NCI-H446 treated with DMSO at 0.1 percent for 48 hours (cell line): ENCODE measurements at places on chromosomes 2 and 18.

GRCh38 chr2:138507267-138507666, 5.7 kb downstream of the SPOPL start:
- DNase-seq: no peak

DNA sequence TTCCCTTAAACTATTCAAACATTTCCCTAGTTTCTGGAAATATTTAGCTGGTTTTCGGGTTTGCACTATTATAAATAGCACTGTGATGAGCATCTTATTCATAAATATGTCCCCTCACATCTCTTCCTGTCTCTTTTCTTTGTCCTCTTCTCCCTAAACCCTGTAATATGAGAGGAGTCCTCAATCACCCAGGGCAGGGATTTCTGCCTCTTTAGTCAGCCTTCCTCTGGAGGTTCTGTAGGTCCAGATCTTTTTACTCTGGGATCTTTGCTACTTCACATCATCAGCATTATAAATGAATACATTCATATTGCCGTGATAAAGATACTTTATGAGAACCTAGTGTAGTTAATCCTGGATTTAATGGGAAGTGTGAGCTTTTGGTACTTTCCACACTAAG, 87.9 kb upstream of the TTN start:
- no peak for DNase-seq

DNA sequence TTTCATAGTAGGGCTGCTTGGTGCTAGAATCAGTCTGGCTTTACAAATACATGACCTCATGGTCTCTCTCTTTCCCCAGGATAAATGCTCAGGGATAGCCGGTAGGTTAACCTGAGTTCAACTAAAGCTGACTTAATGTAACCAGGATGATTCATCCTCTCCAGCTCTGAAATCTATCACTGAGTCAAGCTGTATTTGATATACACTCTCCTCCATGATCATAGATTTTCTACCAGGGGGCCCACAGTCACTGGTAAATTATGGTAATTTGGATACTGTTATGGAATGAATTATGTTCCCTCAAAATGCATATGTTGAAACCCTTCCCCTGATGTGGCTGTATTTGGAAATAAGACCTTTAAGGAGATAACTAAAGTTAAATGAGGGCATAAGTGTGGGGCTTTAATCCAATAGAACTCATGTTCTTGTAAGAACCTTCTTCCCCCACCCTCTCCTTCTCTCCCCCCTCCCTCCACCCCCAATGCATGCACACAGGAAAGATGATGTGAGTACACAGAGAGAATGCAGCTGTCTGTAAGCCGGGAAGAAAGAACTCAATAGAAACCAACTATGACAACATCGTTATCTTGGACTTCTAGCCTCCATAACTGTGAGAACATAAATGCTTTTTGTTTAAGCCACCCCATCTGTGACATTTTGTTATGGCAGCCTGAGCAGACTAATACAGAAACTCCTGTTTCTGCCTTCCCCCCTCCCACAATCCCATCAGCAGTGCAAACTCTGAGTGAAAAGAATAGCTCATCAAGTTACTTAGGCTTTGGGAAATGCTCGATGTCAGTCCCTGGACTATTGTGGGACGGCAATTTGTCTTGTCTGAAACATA, 134.9 kb upstream of the KYNU start:
- DNase-seq: no peak

GRCh38 chr18:31402026-31402373, 25.4 kb downstream of the DSG4 start:
- no peak for DNase-seq

- no peak for DNase-seq
Observed at GRCh38 chr2:167381349-167381748, 493.1 kb downstream of the XIRP2 start.

DNA sequence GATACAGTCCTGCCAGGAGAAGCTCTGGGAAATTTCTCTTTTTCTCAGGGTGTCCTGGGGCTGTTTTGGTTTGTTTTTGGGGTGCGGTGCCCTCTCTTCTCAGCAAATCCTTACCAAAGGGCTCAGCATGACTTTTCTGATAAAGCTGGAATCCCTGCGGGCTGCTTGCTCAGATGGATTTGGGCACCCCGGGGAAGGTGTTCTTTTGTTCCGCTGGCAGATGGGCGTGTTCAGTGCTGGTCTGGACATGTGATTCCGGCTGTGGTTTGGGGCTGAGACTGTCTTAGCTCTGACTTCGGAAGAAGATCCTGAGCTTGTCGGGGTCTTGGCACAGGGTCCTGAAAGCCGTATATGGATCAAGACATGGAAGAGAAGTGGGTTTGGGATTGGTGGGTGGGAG, 134.2 kb upstream of the SPRED2 start:
- DNase-seq: no peak

- no peak for DNase-seq
Observed at GRCh38 chr2:23221236-23221635, 163.7 kb upstream of the KLHL29 start.

GRCh38 chr2:38107738-38108410, 31.9 kb upstream of the CYP1B1 start:
- no peak for DNase-seq

DNA sequence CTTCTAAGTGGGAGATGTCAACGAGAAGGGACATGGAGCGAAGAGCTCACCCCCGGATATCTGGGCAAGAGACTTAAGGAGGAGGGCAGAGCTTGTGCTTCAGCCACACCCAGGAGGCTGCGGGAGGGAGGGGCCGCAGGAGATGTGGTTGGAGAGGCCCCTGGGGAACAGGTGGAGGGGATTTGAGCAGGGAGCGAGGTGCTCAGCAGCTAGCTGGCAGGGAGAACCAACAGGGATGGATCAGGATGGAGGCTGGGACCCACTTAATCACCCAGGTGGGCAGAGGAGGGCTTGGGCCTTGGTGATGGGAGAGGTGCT, 78.3 kb downstream of the MBP start:
- no peak for DNase-seq

DNA sequence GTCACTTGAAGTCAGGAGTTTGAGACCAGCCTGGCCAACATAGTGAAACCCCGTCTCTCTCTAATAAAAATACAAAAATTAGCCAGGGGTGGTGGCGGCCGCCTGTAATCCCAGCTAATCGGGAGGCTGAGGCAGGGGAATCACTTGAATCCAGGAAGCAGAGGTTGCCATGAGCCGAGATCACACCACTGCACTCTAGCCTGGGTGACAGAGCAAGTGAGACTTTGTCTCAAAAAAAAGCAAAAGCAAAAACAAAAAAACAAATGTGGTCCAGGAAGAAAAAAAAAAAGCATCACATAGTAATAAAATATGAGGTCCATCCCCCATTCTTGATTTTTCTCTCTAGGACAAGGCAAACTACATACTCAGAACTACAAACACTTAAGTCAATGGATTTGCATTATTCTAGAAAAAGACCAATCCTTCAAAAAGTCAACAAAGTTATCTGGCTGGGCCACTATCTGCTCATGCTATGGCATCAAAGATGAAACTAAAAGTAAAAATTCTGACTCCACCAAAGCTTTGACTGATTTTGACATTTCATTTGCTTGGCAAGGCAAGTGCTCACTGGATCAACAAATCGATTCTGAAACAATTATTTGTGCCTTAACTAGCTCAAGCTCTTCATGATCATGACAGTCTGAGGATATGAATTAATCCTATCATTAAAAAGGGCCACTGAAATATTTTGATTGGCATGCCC, 28.4 kb downstream of the MEX3C start:
- DNase-seq: no peak

DNA sequence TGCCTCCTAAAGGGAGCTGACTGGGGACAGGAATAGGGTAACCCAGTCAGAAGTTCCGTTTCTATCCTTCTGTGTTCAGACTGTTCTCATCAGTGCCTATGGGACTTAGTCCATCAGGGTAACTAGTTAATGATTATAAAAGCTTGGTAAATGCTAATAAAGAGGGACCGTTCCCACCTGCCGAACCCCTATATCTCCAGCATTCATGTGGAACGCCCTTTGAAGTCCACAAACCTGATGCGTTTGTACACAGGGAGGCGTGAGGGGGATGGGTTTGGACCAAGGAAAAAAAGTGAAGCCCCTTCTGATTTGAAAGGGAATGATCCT, 112.9 kb downstream of the CDK15 start:
- DNase-seq: no peak

DNA sequence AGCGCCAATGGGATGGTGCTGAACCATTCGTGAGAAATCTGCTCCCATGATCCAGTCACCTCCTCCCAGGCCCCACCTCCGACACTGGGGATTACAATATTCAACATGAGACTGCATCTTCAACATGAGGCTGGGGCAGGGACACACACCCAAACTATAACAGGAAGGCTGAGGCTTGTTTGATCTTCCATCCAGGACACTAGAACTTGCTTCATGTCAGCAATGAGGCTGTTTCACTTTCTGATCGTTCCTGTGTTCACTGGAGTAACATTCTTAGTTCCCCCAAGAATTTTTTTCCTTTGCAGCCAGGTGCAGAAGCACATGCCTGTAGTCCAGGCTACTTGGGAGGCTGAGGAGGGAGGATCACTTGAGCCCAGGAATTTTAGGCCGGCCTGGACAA, 30.8 kb upstream of the SOX11 start:
- no peak for DNase-seq

- peak; percentile 51 for DNase-seq
Observed at GRCh38 chr2:238378230-238379095, 48.3 kb upstream of the ASB1 start.

DNA sequence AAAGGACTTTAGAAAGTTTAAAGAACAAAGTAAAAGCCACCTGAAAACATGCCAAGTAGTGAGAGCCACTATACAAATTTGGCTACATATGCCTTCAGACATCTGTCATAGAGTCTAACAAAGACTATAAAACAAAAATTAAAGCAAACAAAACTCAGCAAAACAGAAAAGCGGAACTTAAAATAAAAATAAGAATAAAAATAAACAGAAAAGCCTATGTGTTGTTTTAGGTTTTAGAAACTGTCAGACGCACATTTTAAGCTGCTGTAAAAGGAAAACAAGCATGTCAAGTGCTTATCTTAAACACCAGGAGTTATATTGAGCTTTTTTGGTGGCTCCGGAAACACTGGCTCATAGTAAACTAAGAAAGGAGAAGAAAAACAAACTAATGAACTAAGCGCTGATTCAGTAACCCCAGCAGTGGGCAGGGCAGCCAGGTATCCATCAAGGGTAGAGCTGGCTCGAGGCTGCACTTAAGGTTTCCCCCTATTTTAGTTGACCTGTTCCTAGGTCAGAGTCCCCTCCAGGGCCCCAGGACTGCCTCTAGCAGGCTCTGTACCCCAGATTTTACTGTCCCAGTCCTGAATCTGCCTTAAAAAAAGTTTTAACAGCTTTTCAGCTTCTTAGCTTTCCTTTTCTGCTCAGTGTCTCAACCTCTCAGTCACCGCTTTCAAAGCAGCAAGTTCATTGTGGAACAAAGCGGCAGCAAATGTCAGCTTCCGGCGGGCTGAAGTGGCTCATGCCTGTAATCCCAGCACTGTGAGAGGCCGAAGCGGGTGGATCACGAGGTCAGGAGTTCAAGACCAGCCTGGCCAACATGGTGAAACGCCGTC, 15.4 kb upstream of the RMC1 start:
- no peak for DNase-seq
